COR-L47 (cell line): ENCODE measurements at places on chromosomes 6 and 20.

DNA sequence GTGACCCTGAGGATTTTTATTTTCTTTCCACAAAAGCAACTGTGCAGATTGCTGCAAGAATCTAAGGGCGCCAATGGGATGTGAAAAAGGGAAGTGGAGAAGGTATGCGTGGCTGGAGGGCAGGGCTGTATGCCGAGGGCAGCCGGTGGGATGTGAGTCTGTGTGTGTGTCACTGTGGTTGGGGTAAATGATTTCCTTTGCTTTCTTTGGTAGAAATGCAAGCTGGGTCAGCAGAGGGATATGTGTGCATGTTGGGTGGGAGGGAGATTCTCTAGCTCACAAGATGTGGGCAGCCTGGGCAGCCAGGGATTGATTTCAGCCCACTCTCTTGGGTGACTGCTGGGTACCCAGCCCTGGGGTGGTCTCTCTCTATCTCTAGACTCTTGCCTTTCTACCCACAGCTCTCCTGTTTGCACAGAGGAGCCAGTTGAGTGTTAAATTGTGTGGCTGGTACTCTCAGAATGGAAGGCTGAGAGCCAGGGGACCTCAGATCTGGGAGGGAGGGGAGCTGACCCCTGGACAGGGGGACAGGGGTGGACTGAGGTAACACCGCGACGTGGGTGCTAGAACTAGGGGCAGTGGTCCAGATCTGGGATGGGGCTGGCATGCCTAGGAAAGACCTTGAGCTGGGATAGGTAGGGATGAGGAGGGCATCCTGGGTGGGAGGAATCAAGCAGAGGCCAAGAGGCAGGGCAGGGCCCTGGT lies 136.8 kb upstream of the RNF24 start:
- no peak for DNase-seq

GRCh38 chr6:38012573-38012972 lies 193.0 kb downstream of the ZFAND3 start:
- DNase-seq = peak; percentile 52

DNA sequence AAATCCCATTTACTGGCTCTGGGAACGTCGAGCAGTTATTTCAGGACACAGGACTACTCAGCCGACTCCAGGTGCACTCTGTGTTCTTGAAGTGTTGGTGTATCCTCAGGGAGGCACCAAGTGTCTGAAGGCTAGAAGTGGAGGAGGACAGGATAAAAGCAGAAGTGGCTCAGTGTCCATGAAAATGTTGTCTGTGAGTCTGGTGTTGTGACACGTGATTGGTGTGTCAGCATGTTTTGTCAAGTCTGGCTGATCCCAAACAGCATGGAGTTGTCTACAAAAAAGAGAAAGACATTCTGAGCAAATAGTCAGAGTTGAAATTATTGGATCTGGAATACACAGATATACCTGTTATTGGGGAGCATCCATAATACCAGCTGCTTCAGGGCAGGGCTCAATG lies 30.3 kb downstream of the SCGN start:
- no peak for DNase-seq

DNA sequence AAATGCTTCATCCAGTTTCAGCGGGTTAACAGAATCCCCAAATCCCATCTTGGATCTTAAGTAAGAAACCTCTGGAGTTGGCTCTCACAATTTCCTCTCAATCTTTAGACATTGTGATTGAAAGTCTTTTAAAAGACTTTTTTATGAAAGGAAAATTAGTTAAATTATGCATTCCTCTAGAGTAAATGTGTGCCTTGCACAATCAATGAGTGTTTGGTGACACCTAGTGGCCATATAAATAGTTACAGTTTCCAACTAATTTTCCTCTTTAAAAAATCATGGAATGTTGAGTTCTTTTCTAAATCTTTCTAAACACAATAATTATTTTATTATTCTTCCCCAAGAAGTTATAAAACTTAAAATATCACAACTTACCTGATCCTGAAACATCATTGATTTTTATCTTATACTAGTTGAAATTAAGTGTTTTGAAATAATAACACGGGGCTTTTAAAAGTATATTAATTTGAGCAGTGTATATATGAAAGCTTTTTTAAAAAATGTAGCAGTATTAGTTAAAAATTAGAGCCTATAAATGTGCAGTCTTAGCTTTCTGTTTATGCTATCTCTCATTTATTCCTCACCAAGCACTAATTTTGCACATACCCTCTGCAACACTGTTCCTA lies 66.4 kb downstream of the PKHD1 start:
- DNase-seq = peak; percentile 9

DNA sequence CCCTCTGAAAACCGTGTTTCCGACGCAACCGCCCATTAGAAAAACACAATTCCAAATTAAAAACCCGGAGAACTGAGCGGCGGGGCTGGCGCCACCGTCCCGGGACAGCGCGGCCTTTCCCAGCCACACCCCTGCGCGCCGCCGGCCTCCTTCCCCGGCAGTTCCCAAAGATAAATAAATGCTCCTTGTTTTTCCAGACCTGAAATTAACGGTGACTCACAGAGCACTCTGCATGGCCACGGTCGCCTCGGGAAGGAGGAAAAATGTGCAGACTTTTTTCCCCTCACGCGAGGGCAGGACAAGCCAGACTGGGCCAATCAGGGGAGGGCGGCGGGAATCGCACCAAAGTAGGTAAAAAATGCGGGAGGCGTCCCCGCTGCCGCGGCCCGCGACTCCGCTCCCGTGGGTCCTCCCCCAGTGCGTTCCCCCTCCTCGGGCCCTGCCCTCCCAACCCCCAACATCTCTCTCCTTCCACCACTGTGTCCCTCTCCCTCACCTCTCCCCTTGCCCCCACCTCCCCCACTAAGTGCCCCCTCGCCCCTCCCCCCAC lies 828 bp upstream of the DSTN start:
- DNase-seq = peak; percentile 50

GRCh38 chr20:38260378-38261053 lies at the start of gene KIAA1755:
TSS of gene KIAA1755 (minus strand) at chr20:38260735. CDS start at chr20:38260500, 235 bp downstream.
- DNase-seq = no peak

DNA sequence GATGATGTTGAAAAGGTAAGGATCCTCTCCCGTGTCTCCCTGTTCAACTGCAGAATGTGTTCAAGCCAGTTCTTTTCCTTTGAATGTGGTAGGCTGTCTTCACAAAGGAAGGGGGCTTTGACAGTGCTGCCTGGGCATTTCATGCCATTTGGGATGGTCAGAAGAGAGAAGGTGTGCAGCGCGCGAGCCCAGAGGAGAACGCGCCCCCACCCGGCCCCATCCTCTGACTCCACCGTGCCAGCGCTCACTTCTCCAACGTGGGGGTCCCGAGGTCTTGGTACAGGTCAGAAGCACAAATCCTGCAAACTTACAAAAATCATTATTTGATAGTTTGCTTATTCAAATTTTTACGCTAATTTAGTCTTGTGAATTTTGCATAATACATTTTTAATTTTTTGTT lies 14.4 kb downstream of the ENTPD6 start:
- no peak for DNase-seq

- no peak for DNase-seq
These were observed 4.6 kb upstream of the SOX18 start for GRCh38 chr20:64053841-64054661.

- no peak for DNase-seq
These were observed 517.5 kb downstream of the PREX1 start for GRCh38 chr20:48310305-48310704.

DNA sequence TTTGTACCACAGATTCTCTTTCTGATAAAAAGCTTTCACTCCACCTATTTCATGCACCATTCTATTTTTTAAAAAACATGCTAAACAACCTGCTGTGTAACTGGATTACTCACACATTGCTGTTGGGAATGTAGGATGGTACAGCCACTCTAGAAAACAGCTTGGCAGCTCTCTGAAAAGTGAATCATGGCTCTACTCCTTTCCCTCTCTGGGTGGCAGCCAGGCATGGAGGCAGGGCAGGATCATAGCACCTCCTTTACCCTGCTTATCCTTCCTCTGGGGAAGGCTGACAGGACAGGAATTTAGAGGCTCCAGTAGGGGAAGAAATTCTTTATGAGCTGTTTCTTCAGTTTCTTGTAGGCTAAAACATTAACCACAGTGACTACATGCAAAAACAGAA lies 6.7 kb upstream of the VNN2 start:
- DNase-seq = no peak

- no peak for DNase-seq
These were observed 4.5 kb downstream of the TMEM14A start for GRCh38 chr6:52675372-52675771.

- no peak for DNase-seq
These were observed 20.1 kb downstream of the ENPP3 start for GRCh38 chr6:131657222-131657621.
